ENCODE measurements at places on chromosomes 3 and 15. TPM values are rescaled to one million over a fixed set of nuclear protein-coding genes. Genes with fewer than 3 reads are reported as not detected.

TRPM1 gene
- not detected for total RNA-seq

EFL1 gene
- 25.2 TPM for total RNA-seq

DNA sequence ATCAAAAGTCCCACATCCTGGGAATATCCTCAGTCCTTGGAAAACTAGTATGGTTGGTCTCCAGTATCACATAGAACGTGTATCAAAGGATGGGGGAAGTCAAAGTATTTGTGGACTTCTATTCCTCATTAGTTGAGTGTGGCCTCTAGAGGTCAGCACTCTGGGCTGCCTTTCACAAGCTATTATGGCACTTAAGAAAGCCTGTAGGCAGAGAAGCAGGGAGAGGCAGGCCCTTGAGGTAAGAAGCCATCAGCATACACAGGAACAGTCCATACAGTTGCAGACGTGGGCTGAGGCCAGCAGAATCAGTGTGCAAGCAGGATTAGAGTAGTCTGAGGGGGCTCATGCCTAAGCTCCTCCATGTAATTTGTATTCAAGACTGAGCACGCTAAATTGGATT, 341.7 kb downstream of the CLSTN2 start:
- H3K27ac ChIP-seq = no peak overlapping the region
- H3K4me3 ChIP-seq = no peak overlapping the region
- DNase-seq = no peak
- no peaks in the 10 kb centered on the region for H3K4me1 ChIP-seq

- H3K4me1 ChIP-seq = no peaks in the 10 kb centered on the region
- peaks cover 11% of the 10 kb centered on the region for H3K27me3 ChIP-seq
- H3K36me3 ChIP-seq = no peaks in the 10 kb centered on the region
- no peak overlapping the region for H3K27ac ChIP-seq
Measured at GRCh38 chr3:151843275-151843674, 29.4 kb downstream of the AADAC start.

DNA sequence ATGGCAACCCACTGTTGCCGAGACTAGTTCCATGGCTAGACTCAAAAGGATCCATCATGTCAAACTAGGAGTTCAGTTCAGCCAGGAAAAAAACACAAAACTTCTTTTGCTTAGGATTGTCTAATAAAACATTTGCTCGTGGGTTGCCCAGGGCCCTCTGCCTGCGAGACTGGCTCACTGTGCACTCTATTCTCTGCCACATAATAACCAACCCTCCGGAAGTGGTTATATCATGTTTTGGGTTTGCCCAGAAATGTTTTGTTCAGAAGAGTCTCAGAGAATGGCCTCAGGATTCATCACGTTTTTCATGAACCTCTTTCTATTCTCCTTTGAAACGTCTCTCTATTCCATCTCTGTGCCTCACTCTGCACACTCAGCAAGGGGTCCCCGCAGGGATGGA, 216.1 kb downstream of the SV2B start:
- peaks cover 41% of the 10 kb centered on the region for H3K27me3 ChIP-seq
- no peak overlapping the region for H3K27ac ChIP-seq
- no peaks in the 10 kb centered on the region for H3K36me3 ChIP-seq
- no peak overlapping the region for H3K4me3 ChIP-seq
- no peak for DNase-seq

- no peak for DNase-seq
- no peak overlapping the region for H3K4me3 ChIP-seq
- H3K27me3 ChIP-seq = no peaks in the 10 kb centered on the region
- H3K4me1 ChIP-seq = no peaks in the 10 kb centered on the region
- no peaks in the 10 kb centered on the region for H3K36me3 ChIP-seq
Measured at GRCh38 chr15:37007301-37007700, 93.0 kb downstream of the MEIS2 start.

DNA sequence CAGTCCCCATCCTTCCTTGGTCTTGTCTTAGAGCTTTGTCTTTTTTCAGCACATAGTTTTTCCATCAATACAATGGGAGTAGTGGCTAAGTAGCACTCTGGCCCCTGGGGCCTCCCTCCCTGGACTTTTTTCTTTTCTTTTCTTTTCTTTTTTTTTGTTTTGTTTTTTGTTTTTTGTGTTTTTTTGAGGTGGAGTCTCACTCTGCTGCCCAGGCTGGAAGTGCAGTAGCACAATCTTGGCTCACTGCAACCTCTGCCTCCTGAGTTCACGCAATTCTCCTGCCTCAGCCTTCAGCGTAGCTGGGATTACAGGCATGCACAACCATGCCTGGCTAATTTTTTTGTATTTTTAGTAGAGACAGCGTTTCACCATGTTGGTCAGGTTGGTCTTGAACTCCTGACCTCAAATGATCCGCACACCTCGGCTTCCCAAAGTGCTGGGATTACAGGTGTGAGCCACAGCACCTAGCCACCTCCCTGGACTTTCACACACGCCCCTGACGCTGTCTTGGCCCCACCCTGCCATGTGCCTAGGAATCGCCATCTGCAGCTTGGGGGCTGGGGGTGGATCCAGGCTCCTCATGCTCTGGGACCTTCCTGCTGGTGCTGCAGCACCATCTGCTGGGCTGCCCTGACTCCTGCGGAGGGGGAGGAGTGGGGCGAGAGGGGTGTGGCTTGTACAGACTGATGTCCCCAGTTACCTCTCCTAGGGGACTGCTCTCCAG, 2.8 kb downstream of the C15orf39 start:
- H3K36me3 ChIP-seq = peaks cover 21% of the 10 kb centered on the region
- H3K4me1 ChIP-seq = peaks cover 50% of the 10 kb centered on the region
- peak overlapping the region; percentile 92 for H3K4me3 ChIP-seq
- peak; percentile 82 for DNase-seq

- no peaks in the 10 kb centered on the region for H3K27me3 ChIP-seq
- no peak overlapping the region for H3K27ac ChIP-seq
- no peaks in the 10 kb centered on the region for H3K36me3 ChIP-seq
- peaks cover 21% of the 10 kb centered on the region for H3K4me1 ChIP-seq
Measured at GRCh38 chr3:23832523-23832922, 26.8 kb downstream of the UBE2E1 start.

Measured in activated T-helper 1 cell treated with anti-CD3 and anti-CD28 coated beads, Interleukin-12 subunit alpha, Interleukin-12 subunit beta, Interleukin-2, Interleukin-4 antibody, amounts not matched to agents 30 ng/mL and 10 ng/mL and 1 ng/mL, durations not matched to agents 14 hours and 24 hours and 36 hours (primary cell).